ENCODE measurements at places on chromosomes 1 and 21. TPM values are rescaled to one million over a fixed set of nuclear protein-coding genes. Genes with fewer than 3 reads are reported as not detected.
A peak's percentile ranks its signal among the peaks of the same experiment; 100 is the strongest.

GRCh38 chr1:9111957-9112356, 16.9 kb downstream of the GPR157 start:
- no peaks in the 10 kb centered on the region for H3K27me3 ChIP-seq
- no peaks in the 10 kb centered on the region for H3K4me1 ChIP-seq
- H3K4me3 ChIP-seq: no peak overlapping the region
- DNase-seq: no peak
- no peak overlapping the region for H3K27ac ChIP-seq

AQP10 gene
- not detected for total RNA-seq

FAM131C gene
- not detected for total RNA-seq

GRCh38 chr21:42798106-42798505, 81.2 kb downstream of the WDR4 start:
- H3K36me3 ChIP-seq: no peaks in the 10 kb centered on the region
- H3K4me3 ChIP-seq: no peak overlapping the region
- H3K4me1 ChIP-seq: no peaks in the 10 kb centered on the region
- DNase-seq: no peak

UBE2U gene
- total RNA-seq: not detected

DNA sequence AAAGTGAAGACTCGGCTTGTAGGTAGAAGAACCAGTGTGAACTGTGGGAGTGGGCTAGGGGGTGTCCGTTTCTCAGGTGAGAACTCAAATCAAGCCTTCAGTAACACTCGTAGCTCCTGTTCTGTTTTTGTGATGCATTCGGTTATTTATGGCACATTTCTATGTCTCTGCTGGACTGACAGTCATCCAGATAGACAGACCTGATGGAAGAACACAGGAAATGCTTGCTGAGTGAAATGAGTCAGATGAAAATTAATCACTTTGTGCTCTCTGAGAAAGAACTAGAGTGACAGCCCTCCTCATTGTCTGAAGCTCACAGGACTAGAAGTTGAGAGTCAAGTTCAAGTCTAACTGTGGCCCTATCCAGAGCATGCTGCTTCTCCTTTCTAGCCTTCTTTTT, 360.1 kb upstream of the PLXNA2 start:
- no peaks in the 10 kb centered on the region for H3K36me3 ChIP-seq
- no peak for DNase-seq
- H3K4me3 ChIP-seq: no peak overlapping the region
- H3K27me3 ChIP-seq: no peaks in the 10 kb centered on the region

- H3K27me3 ChIP-seq: no peaks in the 10 kb centered on the region
- no peaks in the 10 kb centered on the region for H3K36me3 ChIP-seq
- H3K27ac ChIP-seq: no peak overlapping the region
- DNase-seq: no peak
- H3K4me1 ChIP-seq: no peaks in the 10 kb centered on the region
Measured at GRCh38 chr1:27047914-27048313, 35.3 kb upstream of the TENT5B start.

CRNN gene
- total RNA-seq: not detected

RHBDL2 gene
- total RNA-seq: 0.33 TPM

CFAP141 gene
- total RNA-seq: not detected

DNA sequence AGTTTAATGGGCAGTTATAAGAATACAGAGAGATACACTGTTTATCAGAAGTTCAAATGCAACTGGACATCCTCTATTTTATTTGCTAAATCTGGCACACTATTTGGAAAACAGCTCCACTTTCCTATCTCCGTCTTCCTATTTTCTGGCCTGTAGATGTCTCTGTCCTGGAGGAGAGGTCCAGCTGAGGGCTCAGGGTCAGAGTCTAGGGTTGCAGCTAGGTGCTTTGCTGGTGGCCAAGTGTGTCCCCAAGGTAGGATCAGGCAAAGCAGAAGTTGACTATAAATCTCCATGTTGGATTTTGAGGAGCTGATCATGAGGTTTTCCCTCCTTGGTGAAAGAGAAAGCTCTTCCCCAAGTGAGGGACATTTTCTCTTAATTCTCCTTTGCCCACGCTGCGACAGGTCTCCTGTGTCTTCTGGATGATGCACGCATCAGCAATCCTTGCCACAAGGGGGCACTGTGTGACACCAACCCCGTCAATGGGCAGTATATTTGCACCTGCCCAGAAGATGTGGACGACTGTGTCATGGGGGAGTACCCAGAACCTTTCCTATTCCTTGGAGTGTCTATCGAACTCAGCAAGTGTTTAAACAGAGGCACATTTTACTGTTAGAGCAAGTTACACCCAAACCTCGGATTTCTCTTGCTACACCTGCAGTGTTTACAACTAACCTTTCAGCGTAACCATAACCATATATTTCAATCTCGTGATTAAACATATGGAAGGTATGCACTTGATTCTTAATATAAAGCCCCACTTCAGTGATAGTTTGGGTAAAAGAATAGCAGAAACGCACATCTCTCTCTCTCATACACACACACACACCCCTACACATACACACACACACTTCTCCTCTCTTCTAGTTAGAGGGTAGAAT, 10.2 kb downstream of the ADAM30 start:
- no peaks in the 10 kb centered on the region for H3K36me3 ChIP-seq
- no peaks in the 10 kb centered on the region for H3K4me1 ChIP-seq
- H3K4me3 ChIP-seq: no peak overlapping the region
- DNase-seq: peak; percentile 67

SLC1A7 gene
- not detected for total RNA-seq

GRCh38 chr1:200217703-200218102, 190.2 kb downstream of the NR5A2 start:
- H3K4me1 ChIP-seq: no peaks in the 10 kb centered on the region
- no peaks in the 10 kb centered on the region for H3K36me3 ChIP-seq
- no peak overlapping the region for H3K27ac ChIP-seq
- H3K27me3 ChIP-seq: no peaks in the 10 kb centered on the region

DNA sequence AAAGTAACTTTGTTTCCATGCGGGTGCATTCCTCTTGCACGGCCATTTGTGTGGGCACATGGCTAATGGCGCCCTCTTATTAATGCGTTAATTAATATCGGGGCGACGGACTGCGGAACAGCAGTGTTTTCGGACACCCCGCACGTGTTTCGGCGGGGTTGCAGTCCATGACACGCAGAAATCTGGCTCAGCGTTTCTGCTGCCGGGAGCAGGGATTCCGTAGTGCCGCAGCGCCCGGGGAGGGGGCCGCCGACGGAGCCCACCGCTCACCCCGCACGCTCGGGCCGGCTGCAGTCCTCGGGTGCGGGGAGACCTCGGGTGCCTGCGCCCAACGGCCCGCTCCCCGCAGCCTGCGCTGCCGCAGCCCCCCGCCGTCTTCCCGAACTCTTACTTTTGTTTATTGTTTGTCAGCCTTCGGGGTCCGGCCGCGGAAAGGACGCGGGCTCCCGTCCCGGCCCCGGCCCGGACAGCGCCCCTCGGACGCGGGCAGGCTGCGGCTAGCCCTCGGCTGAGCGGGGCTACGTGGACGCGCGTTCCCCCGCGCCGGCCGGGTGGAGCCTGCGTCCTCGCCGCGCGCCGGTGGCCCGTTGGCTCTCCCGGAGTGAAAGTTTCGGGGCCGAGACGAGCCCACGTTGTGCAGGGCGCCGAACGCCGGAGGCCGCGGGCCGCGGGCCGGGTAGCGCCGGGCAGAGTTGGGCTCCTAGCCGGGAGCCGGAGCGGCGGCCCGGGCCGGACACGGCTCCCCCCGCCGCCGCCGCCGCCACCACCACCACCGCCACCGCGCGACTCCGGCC, 849 bp downstream of the NFIA start:
- H3K4me3 ChIP-seq: peak overlapping the region; percentile 91
- H3K27me3 ChIP-seq: no peaks in the 10 kb centered on the region
- H3K36me3 ChIP-seq: no peaks in the 10 kb centered on the region

DNA sequence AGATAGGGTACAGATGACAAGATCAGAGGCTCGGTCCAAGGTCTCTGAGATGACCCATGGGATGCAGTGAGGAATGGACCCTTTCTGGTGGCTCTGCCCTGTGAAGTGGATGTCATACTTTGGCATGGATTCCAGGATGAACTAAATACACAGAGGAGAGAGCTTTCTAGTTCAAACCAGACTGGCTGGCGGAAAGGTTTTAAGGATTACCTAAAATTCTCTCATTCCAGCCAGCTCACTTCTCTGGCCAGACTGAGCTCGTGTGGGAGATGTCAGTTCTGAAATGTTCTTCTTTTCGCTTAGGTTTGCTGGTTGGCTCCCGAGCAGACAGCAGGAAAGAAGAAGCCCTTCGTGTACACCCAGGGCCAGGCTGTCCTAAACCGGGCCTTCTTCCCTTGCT, 6.2 kb downstream of the RNPEP start:
- no peaks in the 10 kb centered on the region for H3K27me3 ChIP-seq
- H3K4me1 ChIP-seq: no peaks in the 10 kb centered on the region
- no peak overlapping the region for H3K4me3 ChIP-seq

TARBP1 gene
- total RNA-seq: 12.3 TPM

GRCh38 chr1:26190373-26190987, at the start of gene CATSPER4:
Gene CATSPER4, plus strand, starts transcription at chr1:26190602. Its CDS starts 26 bp downstream, at chr1:26190628.
- no peak for DNase-seq
- no peaks in the 10 kb centered on the region for H3K4me1 ChIP-seq
- no peak within 1 kb of the TSS for H3K4me3 ChIP-seq
- no peaks in the 10 kb centered on the region for H3K36me3 ChIP-seq
- H3K27ac ChIP-seq: no peak within 1 kb of the TSS

DNA sequence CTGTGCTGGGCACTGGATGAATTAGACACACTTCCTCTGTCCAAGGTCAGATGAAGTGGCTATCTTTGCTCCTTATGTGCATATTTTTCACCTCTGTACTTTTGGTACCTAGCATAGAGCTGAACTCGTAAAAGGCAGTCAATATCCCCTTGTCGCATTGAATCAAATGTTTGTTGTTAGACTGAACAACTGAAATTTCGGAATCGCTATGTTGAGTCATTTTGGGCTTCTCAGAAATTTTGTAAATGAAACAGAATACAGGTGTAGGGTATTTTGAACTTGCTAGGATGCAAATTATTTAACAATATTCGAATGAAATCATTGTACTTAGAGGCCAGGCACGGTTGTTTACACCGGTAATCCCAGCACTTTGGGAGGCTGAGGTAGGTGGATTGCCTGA, 48.0 kb downstream of the PDE4B start:
- H3K36me3 ChIP-seq: no peaks in the 10 kb centered on the region
- H3K4me3 ChIP-seq: no peak overlapping the region
- no peaks in the 10 kb centered on the region for H3K4me1 ChIP-seq
- no peak for DNase-seq
- no peaks in the 10 kb centered on the region for H3K27me3 ChIP-seq

GRCh38 chr1:207822124-207822601, 70.3 kb downstream of the CD46 start:
- peak overlapping the region; percentile 98 for H3K27ac ChIP-seq
- peak overlapping the region; percentile 82 for H3K4me3 ChIP-seq
- peaks cover 50% of the 10 kb centered on the region for H3K4me1 ChIP-seq
- H3K27me3 ChIP-seq: no peaks in the 10 kb centered on the region

GRCh38 chr1:205077934-205078311, 6.3 kb downstream of the TMEM81 start:
- no peak for DNase-seq
- no peaks in the 10 kb centered on the region for H3K27me3 ChIP-seq
- H3K27ac ChIP-seq: no peak overlapping the region
- H3K4me1 ChIP-seq: no peaks in the 10 kb centered on the region

ZNF436 gene
- 36.6 TPM for total RNA-seq

BECN2 gene
- not detected for total RNA-seq

STIL gene
- 4.8 TPM for total RNA-seq

NBPF4 gene
- total RNA-seq: 0.33 TPM

GRCh38 chr1:222670110-222670509, 42.2 kb downstream of the AIDA start:
- H3K4me1 ChIP-seq: no peaks in the 10 kb centered on the region
- no peaks in the 10 kb centered on the region for H3K27me3 ChIP-seq
- H3K27ac ChIP-seq: no peak overlapping the region
- DNase-seq: no peak
- no peak overlapping the region for H3K4me3 ChIP-seq

BEST4 gene
- total RNA-seq: 0.15 TPM

TNFRSF8 gene
- total RNA-seq: 0.88 TPM

FCGR3A gene
- 12.9 TPM for total RNA-seq

MR1 gene
- total RNA-seq: 12.8 TPM

DNA sequence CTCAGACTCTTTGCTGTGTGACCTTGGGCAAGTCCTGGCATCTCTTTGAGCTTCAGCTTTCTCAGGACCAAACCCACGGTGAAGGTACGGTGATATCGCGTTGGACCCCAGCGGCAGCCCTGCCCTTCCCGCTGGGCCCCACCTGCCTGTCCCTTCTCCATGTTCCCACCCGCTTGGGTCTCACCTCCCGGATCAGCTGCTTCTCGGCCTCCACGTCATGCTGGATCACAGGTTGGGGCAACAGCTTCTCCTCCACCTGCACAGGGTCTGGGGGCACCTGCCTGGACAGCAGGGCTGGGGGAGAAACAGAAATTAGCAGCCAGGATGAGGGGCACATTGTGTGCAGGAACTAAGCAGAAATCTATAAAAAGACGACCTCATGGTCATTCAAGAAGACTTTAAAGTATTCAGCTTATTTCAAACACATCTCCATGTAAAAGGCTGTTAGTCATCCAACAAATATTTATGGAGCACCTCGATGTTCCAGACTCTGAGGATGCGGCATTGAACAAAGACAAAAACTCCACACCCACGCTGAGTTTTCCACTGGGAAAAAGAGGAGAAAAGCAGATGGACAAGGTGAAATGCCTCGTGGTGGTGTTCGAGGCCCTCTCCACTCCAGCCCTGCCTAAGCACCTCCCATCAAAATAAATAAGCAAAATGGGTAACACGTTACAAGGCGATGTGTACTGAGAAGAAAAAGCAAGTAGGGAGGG, 19.5 kb downstream of the KIF17 start:
- H3K4me3 ChIP-seq: no peak overlapping the region
- no peaks in the 10 kb centered on the region for H3K4me1 ChIP-seq

DNA sequence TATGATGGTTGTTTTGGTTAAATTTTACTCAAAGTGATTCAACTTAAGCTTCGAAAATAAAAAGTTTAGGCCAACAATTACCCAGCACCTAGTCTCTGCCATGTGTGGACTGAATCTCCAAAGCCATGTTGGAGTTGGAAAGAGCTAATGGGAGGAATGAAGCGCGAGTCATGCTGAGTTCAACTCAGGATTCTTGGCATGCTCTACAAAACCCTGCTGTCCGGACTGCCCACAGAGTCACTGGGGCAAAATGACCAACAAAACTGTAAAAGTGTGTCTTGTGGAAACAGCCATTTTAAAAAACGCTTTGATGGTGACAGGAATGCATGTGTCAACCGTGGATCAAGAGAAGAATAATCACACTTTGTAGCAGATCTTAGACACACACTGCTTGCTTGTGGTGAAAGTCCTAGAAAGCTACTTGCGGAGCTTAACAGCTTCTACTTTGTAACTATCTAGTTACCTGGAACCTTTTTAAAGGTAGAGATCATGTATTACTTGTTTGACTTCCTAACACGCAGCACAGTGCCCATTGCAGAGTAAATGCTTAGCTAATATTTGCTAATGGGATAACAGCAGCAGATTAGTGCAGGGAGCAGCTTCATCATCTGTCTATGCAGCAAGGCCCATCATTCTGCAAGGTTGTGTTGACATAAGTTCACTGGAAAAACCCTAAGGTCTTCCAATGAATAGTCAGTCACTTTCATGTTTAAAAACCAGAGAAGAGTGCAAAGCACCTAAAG, 7.0 kb upstream of the GBP6 start:
- DNase-seq: no peak
- no peak overlapping the region for H3K4me3 ChIP-seq
- no peaks in the 10 kb centered on the region for H3K27me3 ChIP-seq
- no peaks in the 10 kb centered on the region for H3K36me3 ChIP-seq

GRCh38 chr1:2981981-2982614, 39.2 kb upstream of the ACTRT2 start:
- H3K27me3 ChIP-seq: no peaks in the 10 kb centered on the region
- no peak for DNase-seq
- no peak overlapping the region for H3K4me3 ChIP-seq
- H3K36me3 ChIP-seq: no peaks in the 10 kb centered on the region
